Activated CD4-positive, alpha-beta T cell treated with anti-CD3 and anti-CD28 coated beads, Interleukin-2, Interleukin-4, amounts not matched to agents 100 ng/mL and 50 ng/mL, durations not matched to agents 16 hours and 8 hours (primary cell): ENCODE measurements at places on chromosomes 5 and 9.

- DNase-seq, result no peak
These were observed 141.7 kb downstream of the GADD45G start for GRCh38 chr9:89746385-89747116.

- DNase-seq, result peak; percentile 37
These were observed 4.1 kb downstream of the LRSAM1 start for GRCh38 chr9:127455324-127455992.

DNA sequence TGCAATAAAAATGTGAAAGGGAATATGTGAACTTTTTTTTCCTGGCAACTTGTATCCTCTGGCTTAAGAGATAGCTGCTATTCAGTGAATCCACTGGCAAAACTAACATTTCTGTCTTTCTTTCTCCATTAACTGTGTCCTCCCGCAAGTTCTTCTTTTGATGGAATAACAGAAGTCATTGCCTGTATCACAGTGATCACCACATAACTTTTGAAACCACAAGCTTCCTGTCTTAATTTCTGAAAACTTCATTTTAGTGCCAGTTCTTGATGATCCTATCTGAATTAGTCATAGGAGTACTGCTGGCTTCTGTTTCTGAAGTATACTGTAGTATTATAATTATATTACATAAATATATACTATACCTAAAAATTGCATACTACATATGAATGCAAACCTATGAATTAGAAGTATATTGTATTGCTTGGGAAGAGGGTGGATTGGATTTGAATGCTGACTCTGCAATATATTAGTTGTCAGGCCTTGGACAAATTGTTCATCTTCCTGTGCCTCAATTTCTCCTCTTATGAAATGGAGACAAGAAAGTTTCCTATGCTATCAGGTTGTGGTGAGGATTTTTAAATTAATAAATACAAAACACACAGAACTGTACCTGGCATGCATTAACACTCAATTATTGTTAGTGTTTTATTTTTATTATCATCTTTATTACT is 441.6 kb downstream of the CETN3 start:
- DNase-seq, result no peak

- peak; percentile 79 for DNase-seq
These were observed 362.7 kb upstream of the RFX3 start for GRCh38 chr9:3888497-3888858.

- no peak for DNase-seq
These were observed 41.0 kb downstream of the OTULIN start for GRCh38 chr5:14705556-14705955.

- DNase-seq, result no peak
These were observed 92.4 kb downstream of the ARHGAP26 start for GRCh38 chr5:142862594-142862993.

DNA sequence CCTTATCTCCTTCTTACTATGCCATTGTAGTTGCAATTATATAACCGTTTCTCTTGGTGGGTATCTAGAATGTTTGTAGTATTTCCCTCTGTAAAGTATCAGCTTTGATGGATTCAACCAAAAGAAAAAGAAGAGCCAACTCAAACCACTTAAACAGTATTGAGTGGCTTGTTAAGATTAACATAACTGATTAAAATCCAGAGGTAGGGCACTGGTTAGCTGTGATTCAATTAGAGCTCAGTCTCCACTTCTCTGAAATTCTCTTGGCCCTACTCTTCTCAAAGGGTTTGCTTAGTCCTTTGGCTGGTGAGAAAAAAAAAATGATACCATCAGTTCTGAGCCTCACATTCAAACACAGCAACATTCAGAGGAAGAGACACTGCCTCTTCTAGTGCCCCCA is 37.0 kb downstream of the TYRP1 start:
- no peak for DNase-seq

- no peak for DNase-seq
These were observed 22.6 kb downstream of the FGF1 start for GRCh38 chr5:142663246-142663645.

- DNase-seq, result no peak
These were observed 3.0 kb downstream of the FEM1C start for GRCh38 chr5:115541611-115542010.

- DNase-seq, result no peak
These were observed 85.5 kb upstream of the MAP1B start for GRCh38 chr5:72021651-72022357.

GRCh38 chr5:103010168-103010567 is 109.8 kb downstream of the GIN1 start:
- DNase-seq, result no peak

DNA sequence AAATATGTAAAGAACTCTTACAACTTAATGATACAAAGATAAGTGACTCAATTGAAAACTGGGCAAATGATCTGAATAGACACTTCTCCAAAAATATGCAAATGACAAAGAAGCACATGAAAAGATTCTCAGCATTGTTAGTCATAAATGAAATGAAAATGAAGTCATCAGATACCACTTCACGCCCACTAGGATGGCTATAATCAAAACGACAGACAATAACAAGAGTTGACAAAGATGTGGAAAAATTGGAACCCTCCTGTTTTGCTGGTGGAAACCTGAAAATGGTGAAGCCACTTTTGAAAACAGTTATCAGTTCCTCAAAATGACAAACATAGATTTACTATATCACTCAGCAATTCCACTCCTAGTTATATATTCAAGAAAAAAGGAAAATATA is 7.9 kb upstream of the SYK start:
- peak; percentile 9 for DNase-seq

GRCh38 chr5:173581408-173582215 is 34.8 kb downstream of the BOD1 start:
- DNase-seq, result peak; percentile 53

DNA sequence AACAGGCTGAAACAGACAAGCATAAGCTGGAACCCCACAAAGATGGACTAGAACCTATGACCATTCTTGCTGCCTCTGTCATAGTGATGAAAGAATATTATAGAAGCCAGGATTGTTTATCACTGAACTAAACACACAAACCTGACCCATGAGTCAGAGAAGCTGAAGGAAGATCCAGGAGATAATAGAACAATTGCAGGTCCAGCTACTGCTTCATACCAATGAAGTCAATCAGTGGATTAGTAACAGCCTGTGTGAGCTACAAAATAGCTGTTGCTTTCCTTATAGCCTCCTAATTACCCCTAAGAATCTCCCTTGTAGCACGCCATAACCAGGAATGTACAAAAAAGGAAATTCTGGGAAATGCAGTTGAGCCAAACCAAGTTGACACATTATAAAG is 459.9 kb upstream of the ZNF462 start:
- DNase-seq, result no peak

- no peak for DNase-seq
These were observed 126.8 kb downstream of the PDE8B start for GRCh38 chr5:77337246-77337645.
